ENCODE measurements at places on chromosomes 7 and 10.

GRCh38 chr7:69673074-69673473 lies 74.8 kb downstream of the AUTS2 start:
- DNase-seq: no peak

- DNase-seq: no peak
Measured at GRCh38 chr7:149686011-149686410, 87.4 kb downstream of the ZNF467 start.

DNA sequence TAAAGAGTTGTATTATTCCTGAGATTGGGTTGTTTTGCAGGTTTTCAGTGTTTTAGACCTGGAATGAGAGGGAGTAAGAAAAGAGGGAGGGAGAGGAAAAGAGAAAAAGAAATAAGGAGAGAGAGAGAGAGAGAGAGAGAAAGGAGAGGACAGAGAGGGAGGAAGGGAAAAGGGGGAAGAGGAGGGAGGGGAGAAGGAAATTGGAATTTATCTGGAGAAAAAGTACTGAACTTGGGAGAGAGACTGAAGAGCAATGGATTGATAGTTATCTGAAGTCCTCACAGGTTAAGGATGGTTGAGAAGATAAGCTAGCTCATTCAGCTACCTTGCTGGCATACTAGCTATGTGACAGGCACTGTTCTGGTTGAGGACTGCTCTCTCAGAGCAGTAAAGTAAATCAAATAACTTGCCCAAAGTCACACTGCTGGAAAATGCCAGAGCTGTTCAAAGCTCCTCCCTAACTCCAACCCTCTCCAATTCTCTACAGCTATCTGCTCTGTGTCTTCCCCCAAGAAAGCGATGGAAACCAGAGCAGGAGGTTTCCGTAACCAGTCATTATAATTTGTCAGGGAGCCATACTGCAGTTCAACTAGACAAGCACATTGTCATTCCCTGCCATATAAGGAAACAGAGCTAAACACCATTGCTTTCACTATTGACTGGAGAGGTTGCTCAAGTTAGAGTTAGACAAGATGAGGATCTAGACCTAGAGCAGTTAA lies 10.7 kb downstream of the CALD1 start:
- DNase-seq: no peak

DNA sequence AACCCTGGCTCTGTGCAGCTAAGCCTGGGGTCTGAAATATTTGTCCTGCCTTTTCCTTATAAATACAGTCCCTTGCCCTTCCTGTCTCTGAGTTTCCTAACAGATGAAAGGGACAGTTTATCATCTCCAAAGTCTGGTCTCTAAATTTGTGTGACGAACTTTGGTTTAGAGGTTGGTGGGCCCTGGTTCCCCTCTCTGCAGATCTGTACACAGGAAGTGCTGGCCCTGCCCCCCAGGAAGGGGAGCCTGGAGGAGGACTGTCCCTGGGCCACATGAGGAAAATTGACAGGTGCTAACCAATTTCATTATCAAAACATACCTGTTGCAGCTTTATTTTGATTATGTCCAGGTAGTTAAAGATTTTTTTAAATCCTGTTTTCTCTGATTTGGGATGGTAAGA lies 34.5 kb downstream of the PPP2R2D start:
- DNase-seq: no peak

DNA sequence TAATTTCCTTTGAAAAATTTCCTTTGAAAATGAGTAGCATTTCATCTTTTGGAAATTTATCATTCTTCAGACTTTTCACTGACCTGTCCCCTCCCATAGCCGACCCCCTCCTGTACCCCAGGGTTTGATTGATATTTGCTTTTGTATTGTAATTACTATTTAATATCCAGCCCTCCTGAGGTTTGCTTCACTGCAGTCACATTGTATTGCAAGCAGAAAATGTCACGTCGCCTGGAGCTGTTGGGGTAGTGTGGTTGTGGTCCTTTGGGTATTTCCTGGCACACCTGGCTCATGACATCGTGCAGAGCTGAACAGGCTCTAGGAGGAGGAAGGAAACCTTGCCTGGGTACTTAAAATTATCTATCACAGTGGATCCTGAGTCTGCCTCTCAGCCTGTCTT lies 116.1 kb downstream of the INSYN2A start:
- no peak for DNase-seq

GRCh38 chr7:137454767-137455166 lies 111.2 kb upstream of the PTN start:
- DNase-seq: no peak

DNA sequence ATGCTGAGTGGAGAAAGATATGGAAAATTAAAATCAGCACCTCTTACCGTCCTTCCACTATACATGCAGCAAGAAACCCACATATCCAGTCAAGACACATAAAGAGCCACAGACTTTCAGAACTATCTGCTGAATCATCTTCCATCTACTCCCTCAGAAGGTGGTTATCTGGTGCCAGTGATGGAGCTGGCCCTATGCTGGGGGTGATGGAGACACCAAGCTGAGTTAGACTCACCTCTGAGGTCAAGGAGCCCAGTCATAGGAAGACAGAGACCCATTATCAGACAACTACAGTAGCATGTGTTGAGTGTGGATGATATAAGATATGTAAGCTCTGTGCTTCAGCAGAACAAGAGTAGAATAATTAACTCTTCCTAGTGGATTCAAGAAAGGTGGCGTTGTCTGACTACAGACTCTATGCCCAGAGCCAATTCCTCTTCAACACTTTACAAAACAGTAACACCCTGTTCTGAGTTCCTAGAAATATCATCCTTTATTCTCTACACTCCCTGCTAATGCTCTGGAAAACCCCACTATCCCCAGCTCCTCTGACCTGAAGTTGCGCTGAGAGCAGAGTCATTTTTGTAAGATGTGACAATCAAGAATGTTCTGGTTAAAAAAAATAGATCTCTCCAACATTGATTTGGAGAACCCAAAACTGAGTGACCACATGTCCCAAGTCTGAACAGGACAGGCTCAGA lies 14.3 kb downstream of the CYP3A5 start:
- DNase-seq: no peak

DNA sequence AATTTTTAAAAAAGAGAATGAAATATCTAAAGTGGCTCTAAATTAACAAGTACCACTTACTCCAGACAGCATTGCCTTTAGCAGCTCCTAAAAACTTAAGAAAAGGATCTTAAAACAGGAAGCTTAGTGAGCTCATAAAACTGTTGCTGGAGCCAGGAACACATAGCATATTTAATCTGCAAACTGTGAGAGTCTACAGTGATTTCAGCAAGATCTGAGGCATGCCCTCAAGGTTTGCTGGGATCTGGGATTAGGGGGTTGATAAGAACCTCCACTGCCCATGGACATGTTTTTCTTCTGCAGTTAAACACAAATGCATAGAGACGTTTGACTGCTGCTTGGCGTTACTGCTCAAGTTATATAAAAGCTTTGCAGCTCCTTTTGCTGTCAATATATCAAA lies 3.8 kb downstream of the GLI3 start:
- DNase-seq: no peak

GRCh38 chr10:11863353-11864109 lies 40.4 kb downstream of the PROSER2 start:
- no peak for DNase-seq

DNA sequence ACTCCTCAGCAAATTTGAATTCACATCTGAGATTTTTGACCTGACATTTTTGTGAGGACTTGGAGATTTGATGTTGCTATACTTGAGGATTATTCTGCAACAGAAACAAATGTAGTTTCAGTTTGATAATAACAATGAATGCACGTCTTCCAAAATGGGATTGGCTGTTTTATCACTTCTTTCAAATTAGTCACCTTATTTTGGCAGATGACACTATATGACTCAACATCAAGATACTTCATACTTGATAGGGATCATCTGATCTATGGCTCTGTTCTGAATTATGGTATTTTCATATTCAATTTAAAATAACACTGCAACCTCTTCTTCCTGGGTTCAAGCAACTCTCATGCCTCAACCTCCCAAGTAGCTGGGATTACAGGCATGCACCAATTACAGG lies 24.2 kb downstream of the ARL5B start:
- DNase-seq: no peak

DNA sequence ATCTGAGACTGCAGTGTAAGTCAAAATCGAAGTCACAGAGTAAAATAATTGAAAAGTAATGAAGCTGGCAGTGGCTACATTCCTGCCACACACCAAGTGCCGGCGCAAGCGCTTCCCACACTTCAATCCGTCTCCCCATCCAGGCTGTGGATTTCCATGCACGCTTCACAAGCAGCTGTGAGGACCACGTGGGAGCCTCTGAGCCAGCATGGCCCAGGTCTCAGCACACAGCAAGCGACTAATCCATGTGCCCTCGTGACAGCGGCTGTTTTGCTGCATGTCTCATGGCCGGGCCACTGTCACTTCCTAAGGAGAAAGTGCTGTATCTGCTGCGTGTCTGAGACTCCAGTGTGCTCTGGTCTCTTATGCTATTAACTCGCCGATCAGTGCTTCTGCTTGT lies 566.9 kb downstream of the DNAJB6 start:
- peak; percentile 47 for DNase-seq

- DNase-seq: no peak
Measured at GRCh38 chr10:97777143-97777542, 5.3 kb upstream of the SFRP5 start.

DNA sequence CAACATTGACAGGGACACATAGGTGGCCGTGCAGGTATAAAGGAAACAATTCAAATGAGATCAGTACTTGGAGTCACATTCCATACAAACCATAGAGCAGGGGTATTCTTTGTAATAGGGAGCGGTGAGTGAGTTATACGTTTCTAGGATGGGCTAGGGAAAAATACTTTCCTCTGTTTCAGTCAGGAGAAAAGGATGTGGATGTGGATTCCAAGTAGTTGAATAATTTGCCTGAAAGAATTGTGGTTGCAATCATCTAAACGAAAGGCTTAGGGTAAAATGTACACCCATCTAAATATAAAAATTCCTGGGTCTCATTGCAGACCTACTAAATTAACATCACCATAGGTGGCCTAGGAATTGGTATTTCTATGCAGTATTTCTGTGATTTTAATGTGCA lies 270.7 kb upstream of the IGFBP3 start:
- no peak for DNase-seq

DNA sequence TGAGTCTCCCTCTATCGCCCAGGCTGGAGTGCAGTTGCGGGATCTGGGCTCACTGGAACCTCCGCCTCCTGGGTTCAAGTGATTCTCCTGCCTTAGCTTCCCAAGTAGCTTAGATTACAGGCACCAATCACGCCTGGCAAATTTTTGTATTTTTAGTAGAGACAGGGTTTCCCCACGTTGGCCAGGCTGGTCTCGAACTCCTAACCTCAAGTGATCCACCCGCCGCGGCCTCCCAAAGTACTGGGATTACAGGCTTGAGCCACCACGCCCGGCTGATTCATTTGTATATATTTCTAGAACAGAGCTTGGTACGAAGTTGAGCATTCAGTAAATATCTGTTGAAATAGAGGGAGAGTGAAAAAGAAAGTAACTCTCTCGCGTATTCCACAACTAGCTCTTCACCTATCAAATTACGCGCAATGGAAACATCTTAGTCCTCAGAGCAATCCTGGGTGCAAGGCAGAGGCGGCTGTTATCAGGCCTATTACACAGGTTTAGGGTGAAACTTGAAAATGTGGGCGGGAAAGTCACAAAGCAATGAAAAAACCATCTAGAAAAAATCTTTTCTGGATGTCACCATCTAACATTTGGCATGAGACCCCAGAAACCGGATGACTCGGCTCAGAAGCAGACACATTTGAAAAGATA lies 707 bp upstream of the GHITM start:
- DNase-seq: no peak

DNA sequence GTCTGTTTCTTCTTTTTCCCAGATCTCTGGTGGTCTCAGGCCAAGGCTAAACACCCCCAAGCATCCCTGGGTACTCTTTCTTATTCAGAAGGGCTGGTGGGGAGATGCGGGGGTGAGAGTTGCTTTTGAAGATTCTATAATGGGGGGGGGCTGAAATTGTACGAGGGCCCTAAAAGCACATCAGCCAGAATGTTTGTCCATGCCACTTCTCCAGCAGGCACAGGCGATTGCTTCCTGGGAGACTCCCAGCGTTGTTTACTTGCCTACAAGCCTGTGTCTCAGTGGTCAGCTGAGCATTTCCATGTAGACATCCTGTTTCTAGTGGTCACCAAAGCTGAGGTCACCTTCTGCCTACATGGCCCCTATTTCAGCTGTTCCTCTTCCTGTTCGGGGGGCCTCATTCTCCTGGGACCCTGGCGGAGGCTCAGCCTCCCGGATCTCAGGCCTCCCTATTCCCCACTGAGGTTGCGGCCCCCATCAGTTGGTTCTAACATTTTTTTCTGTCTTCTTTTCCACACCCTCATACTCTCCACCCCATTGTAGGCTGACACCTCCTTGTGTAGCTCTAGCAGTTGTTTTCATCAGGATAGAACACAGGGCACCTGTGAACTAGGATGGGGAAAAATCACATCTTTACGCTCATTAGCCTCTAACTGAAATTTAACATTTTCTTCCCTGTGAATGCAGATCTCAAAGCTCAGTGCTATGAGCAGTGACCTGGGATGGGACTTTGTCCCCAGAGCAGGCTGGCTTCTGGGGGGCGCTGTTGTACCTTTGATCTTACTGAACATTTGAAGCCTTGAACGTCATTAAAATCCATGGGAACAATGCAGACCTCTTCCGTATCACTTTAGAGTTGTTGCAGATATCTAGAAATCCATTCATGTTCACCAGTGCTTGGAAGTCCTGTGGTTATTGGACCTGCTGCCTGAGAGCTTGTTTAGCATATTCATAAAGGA lies 286.5 kb downstream of the GLRX3 start:
- peak; percentile 56 for DNase-seq

DNA sequence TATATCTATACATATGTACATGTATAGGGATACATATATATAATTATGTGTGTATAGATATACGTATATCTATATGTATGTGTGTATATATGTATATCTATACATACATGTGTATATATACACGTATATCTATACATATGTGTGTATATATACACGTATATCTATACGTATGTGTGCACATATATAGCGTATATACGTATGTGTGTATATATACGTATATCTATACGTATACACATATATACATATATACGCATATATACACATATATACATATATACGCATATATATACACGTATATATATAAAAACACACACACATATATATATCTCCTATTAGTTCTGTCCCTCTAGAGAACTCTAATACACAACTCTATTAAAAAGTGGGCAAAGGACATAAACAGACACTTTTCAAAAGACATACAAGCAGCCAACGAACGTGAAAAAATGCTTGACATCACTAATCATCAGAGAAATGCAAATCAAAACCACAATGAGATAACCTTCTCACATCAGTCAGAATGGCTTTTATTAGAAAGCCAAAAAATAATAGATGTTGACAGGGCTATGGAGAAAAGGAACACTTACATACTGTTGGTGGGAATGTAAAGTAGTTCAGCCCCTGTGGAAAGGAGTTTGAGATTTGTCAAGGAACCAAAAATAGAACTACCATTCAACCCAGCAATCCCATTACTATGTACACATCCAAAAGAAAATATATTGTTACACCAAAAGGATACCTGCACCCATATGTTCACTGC lies 22.0 kb upstream of the TMEM120A start:
- DNase-seq: no peak

GRCh38 chr10:10824591-10825148 lies 193.0 kb upstream of the CELF2 start:
- DNase-seq: no peak

Measured in WERI-Rb-1 (cell line).